Glomerular endothelial cell (primary cell): ENCODE measurements at places on chromosomes 6 and 20.

- DNase-seq, result no peak
These were observed 30.2 kb upstream of the LAMA4 start for GRCh38 chr6:112284603-112285002.

DNA sequence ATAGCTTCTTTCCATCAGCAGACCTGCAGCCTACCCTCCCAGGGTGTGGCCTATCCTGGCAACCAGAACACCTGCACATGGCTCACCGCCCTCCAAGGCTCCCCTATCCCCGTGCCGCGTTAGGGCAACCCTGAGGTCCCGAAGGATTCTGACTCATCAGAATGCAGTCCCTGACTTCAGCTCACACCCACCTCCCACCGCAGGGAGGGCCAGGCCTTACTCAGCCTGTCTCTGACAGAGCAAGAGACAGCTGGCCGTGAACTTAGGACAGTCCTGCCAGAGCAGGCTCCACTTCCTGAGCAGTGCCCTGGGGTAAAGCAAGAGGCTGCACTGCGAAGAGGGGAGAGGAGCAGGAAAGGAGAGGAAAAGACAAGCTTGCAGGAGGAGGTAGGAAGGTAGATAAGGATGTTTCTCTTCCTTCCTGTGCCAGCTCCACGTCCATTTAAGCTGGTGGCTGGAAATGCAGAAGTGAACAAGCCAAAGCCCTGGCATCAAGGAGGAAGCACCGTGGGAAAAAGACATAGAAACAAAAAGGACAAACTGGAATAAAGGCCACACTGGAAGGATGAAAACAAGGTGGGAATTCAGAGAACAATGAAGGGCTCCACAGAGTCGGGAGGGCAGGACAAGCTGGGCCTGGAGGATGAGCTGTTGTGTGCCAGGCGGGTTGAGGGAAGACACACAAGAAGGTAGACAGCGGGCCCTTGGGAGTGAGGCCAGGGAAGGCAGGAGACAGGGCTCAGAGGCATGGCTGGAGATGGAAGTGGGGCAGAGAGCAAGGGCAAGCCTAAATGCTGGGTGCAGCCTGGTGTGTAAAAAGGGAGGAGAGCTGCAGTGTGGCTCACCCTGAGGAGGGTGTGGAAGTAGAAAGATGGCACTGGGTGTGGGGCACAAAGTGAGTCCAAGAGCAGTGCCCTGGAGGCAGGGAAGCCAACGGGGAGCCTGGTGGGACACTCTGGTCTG is 102.7 kb downstream of the SLC23A2 start:
- DNase-seq, result no peak

DNA sequence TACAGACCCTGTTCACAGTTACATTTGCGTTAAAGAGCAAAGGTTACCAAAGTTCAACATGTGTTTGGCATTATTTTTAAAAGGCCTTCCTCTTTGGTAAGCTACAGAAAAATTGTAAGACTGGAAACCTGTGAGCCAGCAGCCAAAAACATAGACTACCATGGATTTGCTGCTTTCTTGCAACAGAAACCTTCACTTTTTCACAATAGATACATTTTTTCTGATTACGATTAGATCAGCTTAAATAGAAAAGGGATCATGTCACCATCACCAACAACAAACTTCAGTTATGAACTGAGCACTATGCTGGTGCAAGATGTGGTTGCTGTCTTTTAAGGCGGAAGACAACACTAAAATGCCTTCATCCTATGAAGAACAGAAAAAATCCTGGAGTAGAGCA is 112.3 kb upstream of the MARCKS start:
- DNase-seq, result no peak

GRCh38 chr6:110034667-110035036 is 56.5 kb downstream of the GPR6 start:
- no peak for DNase-seq

GRCh38 chr20:13545790-13546189 is 92.9 kb downstream of the TASP1 start:
- DNase-seq, result no peak

DNA sequence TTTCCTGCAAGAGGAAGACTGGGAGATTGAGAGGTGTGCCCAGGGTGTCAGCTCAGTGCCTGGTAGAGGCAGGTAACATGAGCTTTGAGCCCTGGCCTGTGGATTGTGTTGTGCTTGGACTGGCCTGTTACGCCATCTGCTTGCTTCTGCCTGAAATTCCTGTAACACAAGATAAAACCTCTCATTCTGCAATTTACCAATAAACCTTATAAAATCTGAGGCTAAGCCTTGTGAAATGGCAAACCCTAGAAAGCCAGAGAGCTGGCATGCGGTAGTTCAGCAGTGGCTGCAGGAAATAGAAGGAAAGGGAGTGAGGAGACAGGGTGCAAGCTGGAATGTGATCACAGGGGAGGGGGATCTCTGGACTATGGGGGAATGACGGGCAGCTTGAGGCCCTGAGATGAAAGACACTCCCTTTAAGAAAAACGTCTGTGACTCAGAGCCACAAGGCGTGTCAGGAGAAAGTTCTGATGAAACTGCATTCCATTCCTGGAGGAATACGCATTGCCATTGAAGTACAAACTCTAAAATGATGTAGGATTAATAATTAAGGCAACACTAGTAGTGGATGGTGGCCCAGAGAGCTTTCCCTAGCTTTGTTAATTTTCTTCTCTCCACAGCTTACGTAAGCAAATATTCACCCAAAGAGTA is 26.3 kb upstream of the TFAP2A start:
- DNase-seq, result no peak

DNA sequence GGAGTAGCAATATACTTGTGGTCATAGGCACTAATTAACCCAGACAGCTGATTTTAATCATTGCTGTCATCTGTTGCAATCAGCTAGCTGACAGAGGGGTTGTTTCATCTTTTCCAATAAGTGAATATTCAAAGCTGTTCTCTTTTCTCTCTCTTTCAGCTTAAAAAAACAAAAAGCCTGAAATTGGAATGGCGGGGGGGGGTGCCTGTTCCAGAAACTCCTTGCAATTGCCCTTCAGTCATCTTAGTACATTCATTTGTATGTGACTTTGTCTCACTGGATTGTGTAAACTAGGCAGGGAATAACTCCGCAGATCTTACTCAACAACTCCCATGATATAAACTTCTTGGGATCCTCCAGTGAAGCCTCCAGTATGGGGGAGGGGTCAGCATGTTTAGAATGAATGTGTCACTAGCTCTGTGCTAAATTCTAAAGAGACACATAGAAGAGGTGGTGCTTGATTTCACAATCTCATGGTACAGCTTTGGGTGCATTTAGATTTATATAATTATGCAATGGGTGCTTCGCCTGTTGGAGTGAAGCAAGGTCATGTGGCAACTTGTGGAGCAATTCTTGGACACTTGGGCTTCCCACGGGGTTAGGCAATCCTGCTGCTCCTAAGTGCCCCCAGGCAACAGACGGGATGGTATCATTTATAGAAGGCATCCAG is 40.1 kb downstream of the SLC24A3 start:
- no peak for DNase-seq

DNA sequence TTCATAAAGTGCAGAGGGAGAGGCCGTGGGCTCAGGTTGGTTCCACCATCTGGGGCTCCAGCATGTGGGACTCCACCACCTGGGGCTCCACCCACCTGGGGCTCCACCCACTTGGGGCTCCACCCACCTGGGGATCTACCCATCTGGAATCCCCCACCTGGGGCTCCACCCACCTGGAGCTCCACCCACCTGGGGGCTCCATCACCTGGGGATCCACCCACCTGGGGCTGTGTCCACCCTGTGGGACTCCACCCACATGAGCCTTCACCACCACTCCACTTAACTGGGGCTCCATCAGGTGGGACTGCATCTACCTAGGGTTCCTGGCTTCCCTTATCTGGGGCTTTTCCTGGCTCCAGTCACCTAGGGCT is 226.0 kb upstream of the CDYL start:
- no peak for DNase-seq
